Activated CD4-positive, alpha-beta T cell treated with anti-CD3 and anti-CD28 coated beads, Interleukin-2, amount 50 U/mL, for 1 hour (primary cell): ENCODE measurements at places on chromosomes 12 and 14.

DNA sequence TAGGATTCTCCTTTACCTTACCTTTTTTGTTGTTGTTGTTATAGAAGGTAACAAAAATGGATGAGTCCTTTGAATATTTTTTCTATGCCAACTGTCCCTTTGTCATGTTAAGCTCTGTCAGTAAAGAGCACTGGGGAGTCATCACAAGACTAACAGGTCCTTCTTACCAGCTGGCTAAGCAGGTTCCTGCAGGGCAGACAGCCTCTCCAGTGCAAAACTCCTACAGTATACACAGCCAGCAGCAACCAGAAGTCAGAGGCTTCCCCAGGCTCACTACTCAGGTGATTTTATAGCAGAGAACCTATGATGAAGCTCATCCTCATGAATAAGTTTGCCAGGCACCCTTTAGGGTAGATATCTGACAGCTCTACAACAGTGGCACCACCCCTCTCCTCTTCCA lies 271.1 kb downstream of the RERGL start:
- no peak for DNase-seq

DNA sequence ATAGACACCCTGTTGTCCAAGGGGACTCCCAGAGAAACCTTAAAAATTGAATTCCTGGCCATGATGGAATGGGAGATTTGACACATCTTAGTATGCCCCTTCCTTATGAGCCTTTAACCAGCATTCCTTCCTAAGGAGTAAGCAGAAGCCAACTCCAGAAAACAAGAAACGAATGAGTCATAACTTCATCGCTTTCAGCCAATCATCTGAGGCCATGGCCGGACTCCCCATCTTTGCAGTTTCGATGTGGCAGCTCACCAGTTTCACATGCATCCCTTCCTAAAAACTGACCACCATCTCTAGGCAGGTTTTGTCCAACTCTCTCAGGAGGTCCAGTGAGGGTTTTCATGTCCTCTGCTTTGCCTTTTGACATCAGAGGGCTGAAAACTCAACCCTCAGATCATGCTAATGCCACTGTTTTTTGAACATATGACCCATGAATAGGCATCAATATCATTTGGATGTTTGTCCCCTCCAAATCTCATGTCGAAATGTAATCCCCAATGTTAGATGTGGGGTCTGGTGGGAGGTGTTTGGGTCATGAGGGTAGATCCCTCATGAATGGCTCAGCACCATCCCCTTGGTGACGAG lies 19.9 kb downstream of the DAAM1 start:
- DNase-seq: no peak

GRCh38 chr12:100716945-100717732 lies 77.4 kb upstream of the ANO4 start:
- DNase-seq: no peak

- no peak for DNase-seq
Observed at GRCh38 chr12:39393179-39393578, 49.7 kb downstream of the KIF21A start.

- no peak for DNase-seq
Observed at GRCh38 chr12:12191008-12191407, 75.8 kb downstream of the LRP6 start.

- no peak for DNase-seq
Observed at GRCh38 chr12:82290415-82290814, 67.8 kb downstream of the CCDC59 start.

- no peak for DNase-seq
Observed at GRCh38 chr12:15698377-15698871, 90.8 kb downstream of the EPS8 start.

- DNase-seq: no peak
Observed at GRCh38 chr12:45425426-45425825, 209.5 kb downstream of the ANO6 start.

- DNase-seq: no peak
Observed at GRCh38 chr12:20507056-20507455, 138.7 kb downstream of the PDE3A start.

DNA sequence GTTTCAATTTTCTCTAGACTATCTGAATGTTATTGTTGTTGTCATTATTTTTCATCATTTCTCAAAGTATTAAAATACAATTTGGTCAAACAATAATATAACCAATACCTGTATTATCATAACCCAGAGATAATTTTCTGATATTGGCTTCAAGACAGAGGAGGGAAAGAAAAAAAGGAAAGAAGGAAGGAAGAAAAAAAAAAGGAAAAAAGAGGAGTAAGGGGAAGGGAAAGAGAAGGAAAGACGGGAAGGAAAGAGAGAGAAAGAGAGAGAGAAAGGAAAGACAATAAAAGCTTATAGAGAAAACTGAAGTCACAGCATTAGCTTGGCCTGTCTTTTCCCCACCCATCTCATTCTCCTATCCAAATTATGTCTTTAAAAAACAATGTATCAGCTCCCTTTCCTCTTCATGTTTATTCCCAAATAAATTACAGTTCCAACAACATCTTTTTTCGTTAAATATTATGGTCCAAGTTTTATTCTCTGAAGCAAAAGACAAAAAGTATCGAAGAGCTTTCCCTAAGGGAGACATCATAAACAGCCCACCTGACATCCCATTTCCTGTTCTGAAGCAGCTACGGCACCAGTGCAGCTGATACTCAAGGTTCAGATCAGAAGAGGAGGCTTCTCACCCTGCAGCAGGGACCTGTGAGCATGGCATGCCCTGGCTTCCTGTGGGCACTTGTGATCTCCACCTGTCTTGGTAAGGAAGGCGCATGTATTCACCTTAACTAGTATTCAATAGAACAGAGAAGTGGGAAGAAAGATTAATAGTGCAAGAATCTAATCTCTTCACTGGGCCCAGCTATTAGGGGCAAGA lies 308.3 kb downstream of the DAD1 start:
- no peak for DNase-seq

GRCh38 chr14:80315681-80316080 lies 104.4 kb upstream of the DIO2 start:
- DNase-seq: no peak

DNA sequence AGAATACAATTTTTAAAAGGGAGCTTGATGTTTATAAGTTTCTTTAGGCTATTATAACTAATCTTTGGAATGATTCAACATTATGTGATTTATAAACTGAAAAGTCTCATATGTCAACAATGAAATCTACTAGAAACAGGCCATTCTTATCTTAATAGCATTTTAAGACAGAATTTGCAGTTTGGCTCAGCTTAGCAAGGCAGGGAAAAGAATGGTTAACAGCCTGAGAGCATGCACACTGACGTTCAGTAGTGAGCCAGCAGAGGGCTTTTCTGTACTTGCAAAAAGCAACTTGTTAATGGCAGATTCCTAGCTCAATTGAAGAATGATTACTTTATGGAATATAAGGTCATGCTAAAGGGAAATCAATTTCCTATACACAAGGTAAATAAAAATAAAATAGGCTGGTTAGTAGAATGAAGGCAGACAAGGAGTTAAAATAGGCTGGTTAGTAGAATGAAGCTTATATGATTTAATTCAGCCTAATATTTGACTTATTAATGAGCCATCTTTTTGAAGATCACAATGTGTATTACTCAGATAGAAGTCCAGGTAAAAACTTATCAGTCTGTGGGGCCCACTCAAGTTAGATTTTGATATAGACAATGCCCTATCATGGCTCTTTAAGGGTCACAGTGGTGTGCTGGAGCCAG lies 95.9 kb downstream of the OTOGL start:
- DNase-seq: no peak

DNA sequence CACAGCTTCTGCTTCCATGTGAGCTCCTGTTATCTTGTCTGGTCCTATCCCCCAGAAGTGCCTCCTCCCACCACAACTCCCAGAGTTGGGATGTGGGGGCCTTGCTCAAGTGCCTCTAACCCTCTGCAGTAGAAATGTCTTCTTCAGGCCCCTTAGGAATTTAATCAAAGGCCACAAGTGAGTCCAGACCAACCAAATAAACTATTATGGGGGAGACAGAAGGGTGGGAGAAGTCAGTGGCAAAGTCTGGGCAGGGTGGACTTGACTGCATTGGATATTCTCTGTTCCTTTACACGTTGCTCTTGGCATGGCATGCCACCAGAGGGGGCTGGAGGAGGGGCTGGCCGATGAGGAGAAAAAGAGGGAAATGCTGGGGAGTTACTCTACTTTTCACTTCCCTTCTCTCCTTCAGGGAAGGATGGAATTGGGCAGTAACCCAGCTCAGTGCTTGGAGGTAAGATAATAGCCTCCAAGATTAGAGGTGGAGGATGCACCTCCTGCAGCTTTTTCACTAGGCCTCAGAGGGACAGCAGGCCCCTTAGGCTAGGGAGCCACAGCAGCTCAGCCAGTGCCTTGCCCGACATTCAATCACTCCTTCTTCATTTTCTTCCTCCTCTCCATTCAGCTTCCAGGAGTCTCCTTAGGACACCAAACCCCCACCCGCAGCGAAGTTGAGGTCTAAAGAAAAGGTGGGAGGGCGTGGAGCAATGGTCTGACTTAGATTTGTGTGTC lies 1.2 kb upstream of the AP1G2 start:
- DNase-seq: peak; percentile 16

GRCh38 chr12:68374307-68374982 lies 42.3 kb upstream of the MDM1 start:
- peak; percentile 39 for DNase-seq

DNA sequence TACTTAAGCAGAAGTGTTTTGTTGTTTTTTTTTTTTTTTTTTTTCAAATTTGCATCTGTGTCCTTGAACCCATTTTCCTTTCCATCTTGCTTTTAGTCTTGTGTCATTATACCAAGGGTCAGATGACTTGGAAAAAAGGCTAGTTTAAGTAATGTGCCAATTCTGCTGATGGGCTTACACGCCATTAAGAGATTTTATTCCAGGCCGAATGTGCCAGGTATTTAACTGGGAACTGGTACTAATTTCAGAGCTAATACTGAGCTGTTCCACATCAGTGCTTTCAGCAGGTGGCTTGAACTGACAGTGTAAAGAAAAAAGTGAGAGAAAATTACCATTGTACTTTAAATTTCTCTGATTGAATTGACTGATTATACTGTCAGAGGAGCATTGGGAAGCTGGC lies 224.9 kb downstream of the NPAS3 start:
- no peak for DNase-seq

DNA sequence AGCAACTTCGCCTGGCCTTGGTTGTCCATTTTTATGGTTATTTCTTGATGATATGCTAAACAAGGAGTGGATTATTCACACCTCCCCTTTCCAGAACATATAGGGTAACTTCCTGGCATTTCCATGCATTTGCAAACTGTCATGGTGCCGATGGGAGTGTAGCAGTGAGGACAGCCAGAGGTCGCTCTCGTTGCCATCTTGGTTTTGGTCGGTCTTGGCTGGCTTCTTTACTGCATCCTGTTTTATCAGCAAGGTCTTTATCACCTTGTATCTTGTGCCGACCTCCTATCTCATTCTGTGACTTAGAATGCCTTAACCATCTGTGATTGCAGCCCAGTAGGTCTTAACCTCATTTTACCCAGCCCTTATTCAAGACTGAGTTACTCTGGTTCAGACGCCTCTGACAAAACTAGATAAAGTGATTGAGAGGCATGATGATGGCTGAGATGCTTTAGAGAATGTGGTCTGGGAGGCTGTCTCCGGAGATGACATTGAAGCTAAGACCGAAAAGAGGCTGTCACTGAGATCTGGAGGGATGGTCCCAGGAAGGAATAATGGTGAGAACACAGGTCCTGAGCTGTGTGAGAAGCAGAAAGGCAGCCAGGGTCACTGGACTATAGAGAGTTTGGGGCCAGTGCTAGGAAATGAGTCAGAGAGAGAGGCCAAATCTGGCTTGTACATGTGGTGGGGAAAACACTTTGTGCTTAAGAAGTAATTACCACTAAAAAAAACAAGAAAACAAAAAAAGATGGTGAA lies 2.9 kb downstream of the GLT1D1 start:
- no peak for DNase-seq

- no peak for DNase-seq
Observed at GRCh38 chr12:41799671-41800070, 345.0 kb downstream of the GXYLT1 start.

GRCh38 chr12:54701940-54702592 lies 53.9 kb upstream of the DCD start:
- DNase-seq: no peak

DNA sequence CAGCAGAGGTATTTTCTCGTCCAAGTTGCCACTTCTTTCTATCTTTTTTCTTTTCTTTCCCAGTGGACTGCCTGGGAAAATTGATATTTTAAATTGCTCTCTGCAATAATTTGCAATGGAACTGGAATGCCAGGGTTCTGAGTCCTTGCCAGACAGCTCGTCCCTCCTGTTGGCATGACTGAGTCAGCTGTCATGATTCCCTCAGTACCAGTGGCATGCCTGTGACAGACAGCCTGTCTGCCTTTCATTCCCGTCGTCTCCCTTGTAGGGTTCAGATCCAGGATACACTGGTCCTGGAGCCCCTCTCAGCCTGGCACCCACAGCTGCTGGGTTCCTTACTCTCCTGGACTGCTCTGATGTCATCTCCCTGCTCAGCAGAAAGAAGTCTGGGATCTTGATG lies 84.8 kb downstream of the PTPN11 start:
- no peak for DNase-seq

DNA sequence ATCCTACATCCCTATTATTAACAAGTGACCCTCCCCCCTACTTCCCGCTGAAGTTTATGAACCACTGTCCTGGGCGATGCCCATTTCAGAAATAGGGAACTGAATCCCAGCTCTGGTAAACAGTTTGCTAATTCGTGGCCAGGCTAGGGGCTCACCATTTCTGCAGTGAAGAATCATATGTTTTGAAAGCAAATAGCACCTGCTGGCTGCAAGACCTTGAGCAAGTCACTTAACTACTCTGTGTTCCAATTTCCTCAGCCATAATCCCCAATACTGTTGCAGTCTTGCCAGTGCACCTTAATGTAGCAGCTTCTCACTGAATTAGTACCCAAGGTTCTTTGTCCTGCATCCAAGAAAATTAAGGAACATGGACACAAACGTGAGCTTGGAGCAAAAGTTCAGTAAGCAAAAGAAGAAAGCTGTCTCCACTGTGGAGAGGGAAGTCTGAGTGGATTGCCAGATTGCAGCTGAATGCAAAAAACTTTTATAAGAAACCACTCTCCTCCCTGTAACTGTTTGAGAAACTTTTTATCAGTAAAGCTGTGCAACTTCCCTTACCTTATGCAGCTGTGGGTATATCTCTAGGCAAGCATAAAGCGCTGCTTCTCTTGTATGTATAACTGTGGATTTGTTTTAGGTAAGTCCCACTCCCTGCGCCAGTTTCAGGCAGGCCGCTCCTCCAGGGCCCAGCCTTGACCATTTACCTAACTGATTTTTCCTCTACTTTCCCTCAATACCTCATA lies 824 bp downstream of the OAS1 start:
- DNase-seq: no peak

GRCh38 chr14:59067127-59067894 lies 121.2 kb upstream of the DAAM1 start:
- DNase-seq: no peak

DNA sequence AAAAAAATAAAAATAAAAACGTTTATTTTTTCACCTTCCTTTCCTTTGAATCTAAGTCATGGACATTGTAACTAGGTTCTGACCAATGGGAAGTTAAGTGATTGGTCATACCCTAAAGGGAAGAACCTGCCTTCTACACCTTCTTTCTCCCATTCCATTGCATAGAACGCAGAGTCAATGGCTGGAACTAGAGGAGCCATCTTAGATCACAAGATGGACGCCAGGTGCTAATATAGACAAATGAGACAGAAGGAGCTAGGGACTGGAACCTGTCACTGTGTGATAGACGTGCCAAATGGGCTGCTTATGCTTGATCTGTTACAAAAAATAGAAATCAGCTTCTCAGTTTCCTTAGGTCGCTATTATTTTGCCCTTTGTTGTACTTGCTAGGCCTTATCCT lies 606.6 kb downstream of the MED13L start:
- DNase-seq: no peak
